ENCODE measurements at places on chromosomes 11 and 22.

DNA sequence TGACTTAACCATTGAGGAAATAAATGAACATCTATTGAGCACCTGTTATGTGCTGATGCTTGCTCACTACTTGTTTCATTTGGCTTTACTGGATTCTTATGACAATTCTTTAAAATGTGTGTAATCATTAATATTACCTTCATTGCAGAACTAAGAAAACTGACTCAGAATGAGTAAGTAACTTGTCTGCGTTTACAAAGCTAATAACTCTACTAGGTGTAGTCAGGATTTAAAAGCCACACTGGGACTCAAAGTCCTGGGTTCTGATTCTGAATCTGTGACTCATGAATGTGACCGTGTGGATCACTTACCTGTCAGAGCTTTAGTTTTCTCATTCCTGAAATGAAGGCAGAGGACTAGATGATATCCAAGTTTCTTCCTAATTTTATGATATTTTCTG, 23.4 kb upstream of the KIRREL3 start:
- no peak for DNase-seq

DNA sequence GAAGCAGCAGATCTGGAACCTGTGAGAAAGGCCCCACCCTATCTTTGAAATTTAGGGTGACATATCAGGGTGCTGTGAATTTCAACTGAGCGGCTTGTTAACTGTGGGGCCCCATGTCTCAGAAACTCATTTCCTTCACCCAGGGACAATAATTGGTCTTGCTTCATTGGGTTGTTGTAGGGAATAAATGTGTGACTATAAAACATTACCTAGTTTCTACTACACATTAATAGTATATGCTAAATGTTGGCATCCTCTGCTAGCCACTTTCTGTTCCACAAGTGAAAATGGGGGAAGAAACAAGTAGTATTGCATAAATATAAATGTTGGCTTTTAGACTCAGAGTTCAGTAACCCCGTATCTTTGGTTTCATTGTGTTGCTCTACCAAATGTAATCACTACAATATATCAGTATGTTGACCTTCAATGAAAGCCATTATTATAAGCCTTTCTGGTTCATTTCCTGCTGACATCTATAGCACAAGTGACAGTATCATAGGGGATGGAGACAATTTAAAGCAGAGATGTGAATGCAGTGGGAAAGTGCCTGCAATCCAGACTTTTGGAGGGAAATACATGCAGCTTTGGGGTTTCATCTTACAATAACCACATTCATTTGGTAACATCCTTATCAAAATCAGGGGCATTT, 905.5 kb upstream of the RAG2 start:
- no peak for DNase-seq

DNA sequence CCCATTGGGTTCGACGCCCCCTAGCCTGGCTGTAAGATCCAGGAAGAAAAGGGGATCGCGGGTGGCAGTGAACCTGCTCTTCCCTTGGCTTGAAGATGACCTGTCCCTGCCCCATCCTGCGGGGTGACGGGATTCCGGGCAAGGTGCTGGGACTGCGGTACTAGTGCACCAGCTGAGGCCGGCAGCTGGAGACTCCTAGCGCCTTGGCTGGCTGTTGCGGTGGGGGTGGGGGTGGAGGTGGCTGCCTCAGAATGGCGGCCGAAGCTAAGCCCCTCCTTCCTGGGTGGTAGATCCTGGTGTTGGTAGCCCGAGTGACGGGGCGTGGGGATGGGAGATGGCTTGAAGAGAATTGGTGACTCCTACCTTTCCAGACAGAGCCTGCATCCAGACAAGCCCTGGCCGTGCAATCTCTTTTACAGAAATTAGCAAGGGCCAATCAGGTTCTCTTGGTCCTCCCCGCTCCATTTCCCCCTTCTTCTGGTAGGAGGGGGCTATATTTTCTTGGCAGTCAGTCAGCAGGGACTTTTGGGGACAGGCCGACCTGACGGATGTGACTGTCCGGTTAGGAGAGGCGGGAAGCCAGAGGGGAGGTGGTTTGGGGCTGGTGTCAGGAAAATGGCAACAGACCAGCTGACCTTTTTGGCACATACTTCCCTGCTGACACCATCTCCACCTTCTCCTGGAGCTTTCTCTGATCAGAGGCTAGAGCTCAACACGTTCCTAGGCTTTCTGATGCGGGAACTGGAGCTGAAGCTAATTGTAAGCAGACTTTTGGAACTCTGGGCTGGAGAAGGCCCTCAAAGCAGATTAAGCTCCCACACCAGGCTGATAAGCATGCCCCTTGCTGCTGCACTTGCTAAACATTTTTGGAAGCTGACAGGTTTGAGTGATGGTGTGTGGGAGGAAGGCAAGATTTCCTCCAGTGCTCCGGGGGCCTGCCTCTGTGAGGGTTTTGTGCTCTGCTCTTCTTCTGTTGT, 2.0 kb downstream of the NAV2 start:
- no peak for DNase-seq

DNA sequence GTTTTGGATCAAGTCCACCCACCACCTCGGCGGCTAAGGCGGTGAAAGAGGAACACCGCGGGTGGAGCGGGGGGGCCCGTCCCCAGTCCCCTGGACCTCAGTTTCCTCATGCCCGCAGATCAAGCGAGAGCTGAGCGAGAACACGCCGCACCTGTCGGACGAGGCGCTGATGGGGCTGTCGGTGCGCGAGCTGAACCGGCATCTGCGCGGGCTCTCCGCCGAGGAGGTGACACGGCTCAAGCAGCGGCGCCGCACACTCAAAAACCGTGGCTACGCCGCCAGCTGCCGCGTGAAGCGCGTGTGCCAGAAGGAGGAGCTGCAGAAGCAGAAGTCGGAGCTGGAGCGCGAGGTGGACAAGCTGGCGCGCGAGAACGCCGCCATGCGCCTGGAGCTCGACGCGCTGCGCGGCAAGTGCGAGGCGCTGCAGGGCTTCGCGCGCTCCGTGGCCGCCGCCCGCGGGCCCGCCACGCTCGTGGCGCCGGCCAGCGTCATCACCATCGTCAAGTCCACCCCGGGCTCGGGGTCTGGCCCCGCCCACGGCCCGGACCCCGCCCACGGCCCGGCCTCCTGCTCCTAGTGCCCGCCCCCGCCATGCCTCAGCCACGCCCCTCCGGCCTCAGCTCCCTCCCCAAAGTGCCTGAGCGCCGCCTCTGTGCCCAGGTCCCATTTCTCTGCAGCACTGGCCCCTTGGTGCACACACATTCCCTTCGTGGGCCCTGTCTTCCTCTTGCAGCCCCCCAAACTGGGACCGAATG, 12.7 kb downstream of the MAFF start:
- no peak for DNase-seq

- no peak for DNase-seq
These were observed 60.7 kb downstream of the SESN3 start for GRCh38 chr11:95170294-95170693.

DNA sequence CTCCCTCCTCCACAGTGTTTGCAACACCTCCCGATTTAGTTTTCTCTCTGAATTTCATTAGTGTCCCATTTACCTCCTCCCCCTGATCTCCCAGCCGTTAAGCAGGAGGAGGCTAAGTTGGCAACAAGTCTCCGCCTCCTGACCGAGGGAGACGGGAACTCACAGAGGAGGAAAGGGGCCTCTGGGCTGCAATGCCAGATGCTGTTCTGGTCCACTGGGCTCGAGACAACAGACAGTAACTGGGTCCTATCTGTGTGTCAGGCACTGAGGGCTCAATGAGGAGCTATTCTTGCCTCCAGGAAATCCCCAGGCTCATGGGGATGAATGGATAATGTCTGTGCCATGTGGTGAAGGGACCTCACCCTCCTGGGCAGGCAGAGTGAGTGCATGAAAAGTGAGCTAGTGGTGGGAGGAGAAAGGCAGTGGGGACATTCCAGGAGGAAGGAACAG, 228.1 kb downstream of the TENM4 start:
- no peak for DNase-seq

DNA sequence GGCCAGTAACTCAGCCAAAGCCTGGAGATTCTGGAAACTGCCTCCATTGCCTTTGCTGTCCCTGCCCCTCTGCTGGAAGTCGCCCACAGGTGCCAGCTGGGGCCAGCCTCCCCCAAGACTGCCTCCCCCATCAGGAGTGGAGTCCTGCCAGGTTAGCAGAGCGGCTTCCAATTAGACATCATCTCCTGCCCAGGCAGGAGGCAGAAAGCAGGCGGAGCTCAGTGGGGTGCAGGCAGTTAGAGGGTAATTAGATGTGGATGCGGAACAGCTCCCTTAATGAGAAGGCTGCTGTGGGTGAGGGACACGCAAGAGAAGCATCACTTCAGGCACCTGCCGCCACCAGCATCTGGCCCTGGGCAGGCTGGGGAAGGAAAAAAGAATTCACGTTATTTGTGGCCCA, 90.9 kb upstream of the TP53I11 start:
- DNase-seq, result no peak

GRCh38 chr11:48005136-48005535, 24.8 kb downstream of the PTPRJ start:
- no peak for DNase-seq

- DNase-seq, result no peak
These were observed 21.1 kb downstream of the MS4A6E start for GRCh38 chr11:60348116-60348515.

GRCh38 chr22:24026733-24027132, 15.6 kb downstream of the CABIN1 start:
- DNase-seq, result no peak

DNA sequence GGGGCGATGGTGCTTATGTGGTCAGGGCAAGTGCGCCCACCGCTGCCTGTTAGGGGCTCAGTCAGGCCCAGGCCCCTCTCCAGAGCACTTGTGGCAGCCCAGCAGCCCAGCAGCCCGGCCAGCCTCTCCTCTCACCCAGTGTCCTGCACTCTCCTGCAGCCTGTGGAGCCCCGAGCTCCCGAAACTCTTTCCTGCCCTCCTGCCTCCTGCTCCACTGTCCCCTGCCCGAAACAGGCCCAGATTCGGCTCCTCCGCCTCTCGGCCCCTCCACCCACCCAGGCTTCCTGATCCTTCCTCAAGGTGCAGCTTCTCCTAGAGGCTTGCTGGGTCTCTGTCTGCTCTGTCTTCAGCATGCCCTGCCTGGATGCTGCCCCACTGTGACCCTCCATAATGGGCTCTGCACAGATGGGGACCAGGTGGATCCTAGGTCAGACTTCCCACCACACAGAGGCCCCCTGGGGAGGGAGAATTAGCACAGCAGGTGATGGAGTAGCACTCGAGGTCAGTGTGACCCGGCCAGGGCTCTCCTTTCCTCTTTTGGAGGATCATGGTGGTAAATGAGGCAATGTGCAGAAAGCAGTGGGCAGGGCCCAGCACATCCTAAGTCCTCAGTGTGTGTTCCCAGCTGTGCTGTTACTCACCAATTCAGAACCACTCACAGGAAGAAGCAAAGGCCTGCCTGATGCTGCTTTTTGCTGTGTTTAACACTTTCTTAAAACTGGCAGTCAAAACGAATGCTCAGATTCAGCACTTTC, 18.6 kb upstream of the NAP1L4 start:
- DNase-seq, result no peak

- DNase-seq, result peak; percentile 13
These were observed 41.6 kb downstream of the EXT2 start for GRCh38 chr11:44137057-44137456.

DNA sequence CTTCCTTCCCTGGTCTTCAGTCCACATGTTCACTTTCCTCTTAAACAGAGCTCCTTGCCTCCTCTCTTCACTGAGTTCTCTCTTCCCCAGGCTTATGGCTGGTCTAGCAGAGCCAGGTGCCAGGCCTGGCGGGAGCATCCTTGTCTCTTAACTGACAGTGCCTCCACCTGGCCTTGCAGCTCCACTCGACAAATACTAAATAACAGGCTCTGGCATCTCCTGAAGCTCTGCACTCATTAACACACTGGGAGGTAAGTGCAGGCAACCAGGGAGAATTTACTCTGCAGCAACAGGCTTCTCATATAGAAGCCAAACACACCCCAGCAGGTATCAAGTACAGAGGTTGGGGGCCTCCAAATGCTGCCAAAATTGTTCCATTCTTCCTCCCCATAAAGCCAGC, 438.1 kb downstream of the SOX6 start:
- DNase-seq, result no peak

DNA sequence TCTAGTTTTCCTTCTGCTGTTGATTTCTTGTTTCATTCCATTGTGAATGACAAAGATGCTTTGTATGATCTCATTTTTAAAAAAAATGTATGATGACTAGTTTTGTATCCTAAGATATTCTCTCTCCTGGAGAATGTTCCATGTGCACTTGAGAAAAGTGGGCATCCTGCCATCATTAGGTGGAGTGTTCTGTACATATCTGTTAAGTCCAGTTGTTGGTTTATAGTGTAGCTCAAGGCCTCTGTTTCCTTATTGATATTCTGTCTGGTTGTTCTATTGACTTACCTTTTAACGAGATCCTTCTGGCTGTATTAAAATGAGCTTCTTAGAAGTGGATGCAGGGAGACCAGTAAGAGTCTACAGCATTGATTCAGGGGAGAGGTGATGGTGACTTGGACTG, 35.2 kb downstream of the SGSM1 start:
- DNase-seq, result no peak

DNA sequence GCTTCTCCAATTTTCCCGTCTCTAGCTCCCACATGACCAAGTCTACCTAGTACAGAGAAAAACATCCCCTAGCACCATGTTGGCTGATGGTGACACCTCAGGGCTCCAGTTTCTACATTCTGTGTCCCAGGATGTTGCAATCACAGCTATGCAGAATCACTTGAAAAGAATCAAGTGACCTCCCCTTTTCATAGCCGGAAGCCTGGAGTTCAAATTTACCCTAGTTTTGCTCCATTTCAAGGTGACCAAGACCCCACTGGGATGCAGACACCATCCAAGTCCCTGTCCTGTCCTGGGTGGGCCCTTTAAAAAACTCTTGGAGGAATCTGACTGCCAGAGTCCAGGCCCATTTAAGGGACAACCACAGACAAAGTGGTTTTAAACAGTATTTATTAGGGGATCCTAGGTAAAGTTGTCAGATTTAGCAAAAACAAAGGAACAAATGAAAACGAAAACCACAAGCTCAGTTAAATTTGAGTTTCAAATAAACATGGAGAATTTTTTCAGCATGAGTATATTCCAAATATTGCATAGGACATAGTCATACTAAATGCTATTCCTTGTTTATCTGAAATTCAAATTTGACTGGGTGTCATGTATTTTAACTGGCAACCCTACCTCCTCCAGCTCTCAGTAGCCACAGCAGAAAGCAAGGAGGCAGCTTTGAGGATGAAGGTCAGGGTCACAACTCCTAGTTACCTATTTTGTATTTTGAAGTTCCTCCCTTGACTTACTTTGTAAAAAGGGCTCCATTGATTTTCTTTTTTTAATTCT, 52.4 kb downstream of the MIAT start:
- no peak for DNase-seq

- no peak for DNase-seq
These were observed 354.4 kb downstream of the SOX6 start for GRCh38 chr11:16001899-16002426.

- DNase-seq, result no peak
These were observed 32.2 kb downstream of the ARAP1 start for GRCh38 chr11:72720047-72720446.
